ENCODE measurements at places on chromosomes 16 and 17.

DNA sequence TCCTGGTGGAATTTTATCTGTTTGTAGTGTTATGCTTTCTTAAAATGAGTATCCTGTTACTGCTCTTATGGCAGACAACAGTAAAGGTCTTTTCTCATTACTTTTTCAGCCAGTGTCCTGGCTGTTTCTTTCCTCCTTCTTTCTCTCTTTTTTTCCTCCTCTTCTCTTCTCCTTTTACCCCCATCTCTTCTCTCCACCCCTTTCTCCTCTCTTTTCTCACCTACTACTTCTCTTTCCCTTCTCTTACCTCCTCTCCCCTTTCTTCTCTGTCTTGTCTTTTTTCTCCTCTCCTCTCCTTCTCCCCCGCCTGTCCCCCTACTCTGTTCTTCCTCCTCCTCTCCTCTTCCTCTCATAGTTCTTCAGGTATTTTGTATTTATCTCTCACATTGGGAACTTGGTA is 48.9 kb downstream of the CPD start:
- no peak for DNase-seq

DNA sequence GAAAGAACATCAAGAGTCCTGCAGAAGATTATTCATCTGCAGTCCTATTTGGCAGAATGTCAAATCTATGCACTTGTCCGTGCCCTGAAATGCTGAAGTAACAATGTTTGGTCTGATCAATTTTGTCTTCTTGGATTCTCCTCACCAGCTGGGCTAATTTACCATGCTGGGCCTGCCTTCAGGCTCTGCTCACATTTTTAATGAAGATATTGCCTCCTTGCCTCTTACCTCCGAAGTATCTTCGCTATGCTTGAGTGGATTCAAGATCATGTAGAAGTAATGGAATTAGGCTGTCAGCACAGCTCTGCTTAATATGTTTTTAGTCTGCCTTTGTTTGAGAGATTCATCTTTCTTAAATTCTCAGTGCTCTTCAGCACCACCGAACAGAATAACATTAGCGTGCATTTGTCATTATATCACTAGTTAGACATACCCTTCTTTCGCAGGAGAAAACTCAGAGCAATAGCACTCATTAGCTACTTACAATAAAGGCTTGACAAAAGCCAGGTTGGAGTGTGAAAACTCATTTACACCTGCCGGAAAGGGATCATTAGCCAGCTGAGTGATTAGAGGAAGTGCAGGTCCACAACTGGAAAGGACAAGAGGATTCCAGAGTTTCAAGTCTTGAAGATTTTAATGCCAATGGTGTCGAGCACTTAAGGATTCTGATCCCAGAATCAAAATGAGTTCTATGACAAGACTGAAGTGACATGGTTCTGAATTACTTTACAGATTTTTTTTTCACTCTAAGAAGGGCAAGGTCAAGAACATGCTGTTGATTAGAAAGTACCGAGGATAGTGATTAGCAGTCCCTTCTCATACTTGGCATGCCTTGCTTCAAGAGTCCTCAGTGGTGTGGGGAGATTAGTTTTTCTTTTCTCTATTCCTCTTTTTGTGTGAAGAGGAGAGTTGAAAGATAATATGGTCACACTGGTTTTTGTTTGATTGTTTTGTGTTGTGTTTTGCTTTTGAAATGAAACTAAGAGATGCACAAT is 405.6 kb upstream of the TOM1L1 start:
- no peak for DNase-seq

DNA sequence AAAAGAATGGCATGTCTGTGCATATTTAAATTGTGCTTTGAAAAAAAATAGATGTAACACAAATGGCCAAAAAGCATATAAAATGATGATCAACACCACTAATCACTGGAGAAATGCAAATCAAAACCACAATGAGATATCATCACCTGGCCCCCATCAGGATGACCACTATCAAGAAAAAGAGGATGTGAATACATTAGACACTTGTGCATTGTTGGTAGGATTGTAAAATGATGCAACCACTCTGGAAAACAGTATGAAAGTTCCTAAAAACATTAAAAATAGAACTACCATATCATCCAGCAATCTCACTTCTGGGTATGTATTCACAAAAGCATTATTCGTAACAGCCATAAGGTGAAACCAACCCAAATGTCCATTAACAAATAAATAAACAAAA is 91.5 kb downstream of the SPAG9 start:
- DNase-seq: no peak

DNA sequence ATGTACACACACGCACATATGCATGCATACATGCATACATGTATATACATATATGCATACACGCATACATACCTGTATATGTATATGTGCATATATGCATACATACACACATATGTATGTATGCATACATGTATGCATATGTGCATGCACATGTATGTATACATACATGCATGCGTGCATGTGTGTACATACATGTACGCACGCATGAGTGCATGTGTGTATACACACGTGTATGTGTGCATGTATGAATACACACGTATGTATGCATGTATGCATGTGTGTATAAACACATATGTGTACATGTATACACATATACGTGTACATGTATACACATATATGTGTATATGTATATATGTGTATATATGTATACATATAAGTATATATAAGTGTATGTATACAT is 28.5 kb upstream of the DLX3 start:
- DNase-seq: no peak

- DNase-seq: no peak
Observed at GRCh38 chr17:60678118-60678444, 430 bp downstream of the BCAS3 start.

DNA sequence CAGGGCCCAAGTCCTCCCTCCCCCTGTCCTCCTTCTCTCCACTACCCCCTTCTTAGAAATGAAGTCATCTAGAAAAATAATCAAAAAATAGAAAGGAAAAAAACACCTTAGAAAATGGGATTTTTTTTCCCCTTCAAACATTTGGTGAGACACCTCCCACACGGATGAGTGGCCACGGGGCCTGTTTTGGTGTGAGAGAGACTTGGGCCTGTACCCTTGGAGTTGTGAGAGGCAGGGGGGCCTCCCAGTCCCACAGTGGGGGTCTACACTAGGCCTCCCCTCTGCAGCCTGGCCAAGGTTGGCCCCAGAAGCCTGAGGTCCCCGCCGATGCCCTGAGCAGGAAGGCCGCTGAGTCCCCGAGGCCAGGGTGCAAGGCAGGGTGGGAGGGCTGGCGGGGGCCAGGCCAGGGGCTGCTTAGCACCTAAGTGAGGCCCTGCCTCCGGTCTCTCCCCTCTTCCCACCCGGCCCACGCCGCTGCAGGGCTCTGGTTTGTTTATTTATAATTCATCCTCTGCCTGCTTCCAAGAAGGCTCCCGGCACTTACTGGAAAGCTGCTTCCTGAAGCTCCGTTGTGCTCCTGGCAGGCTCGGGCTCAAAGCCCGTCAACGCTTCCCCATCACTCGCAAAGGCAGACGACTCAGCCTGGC is 26.4 kb downstream of the NPTX1 start:
- DNase-seq: no peak

DNA sequence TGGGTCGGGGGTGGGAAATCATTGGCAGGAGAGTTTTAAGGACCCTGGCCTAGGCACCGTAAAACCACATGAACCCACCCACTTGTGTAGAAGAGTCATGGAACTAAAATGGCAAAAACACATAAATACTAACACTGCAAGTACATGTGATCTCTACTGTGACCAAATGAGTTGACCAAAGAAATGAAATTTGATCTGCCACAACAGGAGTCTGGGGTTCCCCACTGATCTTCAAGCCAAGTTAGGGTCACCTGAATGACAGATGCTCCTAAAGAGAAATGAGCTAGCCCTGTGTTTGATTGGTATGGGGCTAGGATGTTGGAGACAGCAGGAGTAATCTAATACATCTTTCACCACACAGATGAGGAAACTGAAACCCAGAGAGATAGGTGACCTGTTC is 21.5 kb upstream of the SKAP1 start:
- no peak for DNase-seq

DNA sequence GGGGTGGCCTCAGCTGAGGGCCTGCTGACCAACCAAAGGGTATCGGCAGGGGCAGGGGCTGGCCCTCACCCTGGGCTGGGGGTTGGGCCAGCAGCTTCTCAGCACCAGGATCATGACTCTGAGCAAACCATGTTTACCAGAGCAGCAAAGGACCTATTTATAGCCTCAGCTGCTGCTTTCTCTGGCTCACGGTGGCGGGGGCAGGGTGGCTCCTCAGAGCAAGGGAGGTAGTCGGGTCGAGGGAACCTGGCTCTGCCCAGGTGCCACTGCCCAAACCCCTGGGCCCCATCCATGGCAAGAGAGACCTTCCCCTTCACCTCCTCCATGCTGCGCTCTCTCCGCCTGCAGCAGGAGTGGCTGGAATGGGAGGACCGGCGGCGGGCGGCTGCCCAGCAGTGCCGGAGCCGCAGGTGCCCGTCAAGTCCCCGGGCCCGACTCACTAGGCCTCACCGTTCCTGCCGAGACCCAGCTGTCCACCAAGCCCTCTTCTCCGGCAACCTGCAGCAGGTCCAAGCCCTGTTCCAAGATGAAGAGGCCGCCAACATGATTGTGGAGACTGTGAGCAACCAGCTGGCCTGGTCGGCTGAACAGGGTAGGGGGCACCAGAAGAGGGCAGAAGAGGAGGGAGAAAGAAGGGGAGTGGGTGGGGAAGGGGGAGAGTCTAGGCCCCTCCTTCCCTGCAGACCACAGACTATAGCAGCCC is at the start of gene ASB16:
Gene ASB16, plus strand, starts transcription at position 206 of the 703 bp plus-strand sequence. Its CDS starts 86 bp downstream, at position 292.
- peak; percentile 55 for DNase-seq

DNA sequence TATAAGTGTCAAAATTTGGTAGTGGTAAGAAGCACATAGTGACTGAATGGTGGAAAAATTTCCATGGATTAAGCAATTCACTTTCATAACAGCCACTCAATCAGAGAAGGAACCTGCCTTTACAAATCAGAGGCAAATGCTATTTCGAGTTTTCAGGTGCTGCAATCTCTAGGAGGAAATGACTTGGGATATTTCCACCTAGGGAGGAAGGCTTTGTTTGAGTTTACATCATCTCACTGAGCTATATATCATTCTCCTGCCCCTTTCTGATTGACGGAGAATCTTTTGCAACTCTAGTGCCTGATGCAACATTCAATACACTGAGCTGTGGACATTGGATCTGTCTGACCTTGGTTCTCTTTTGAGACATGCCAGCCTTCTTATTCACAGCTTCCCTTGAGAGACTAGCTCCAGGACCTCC is 26.3 kb downstream of the MARCHF10 start:
- DNase-seq: no peak

Measured in NCI-H2081 (cell line).